ENCODE measurements at places on chromosomes 2 and 18.

GRCh38 chr2:96870626-96871255 is 861 bp upstream of the SEMA4C start:
- no peak for DNase-seq

- DNase-seq = peak; percentile 87
Observed at GRCh38 chr2:41930807-41931566, 116.8 kb upstream of the PKDCC start.

DNA sequence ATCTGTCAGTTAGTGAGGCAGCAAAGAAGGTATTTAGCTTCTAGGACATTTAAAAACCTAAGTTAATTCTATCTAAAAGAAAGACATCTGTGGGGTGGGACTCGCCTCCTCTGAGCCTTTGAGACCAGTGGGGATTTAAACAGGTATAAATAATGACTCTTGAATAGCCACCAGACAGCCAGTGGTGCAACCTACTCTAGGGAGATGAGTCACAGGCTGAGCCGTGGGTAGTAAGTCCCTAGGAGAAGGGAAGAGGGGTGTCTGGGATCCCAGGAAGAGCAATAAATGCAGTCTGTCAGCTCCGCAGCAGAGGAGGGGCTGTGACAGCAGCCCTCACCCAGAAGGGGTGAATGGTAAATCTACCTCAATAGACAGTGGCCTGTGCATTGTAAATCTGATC is 43.1 kb upstream of the GALNT3 start:
- peak; percentile 48 for DNase-seq

DNA sequence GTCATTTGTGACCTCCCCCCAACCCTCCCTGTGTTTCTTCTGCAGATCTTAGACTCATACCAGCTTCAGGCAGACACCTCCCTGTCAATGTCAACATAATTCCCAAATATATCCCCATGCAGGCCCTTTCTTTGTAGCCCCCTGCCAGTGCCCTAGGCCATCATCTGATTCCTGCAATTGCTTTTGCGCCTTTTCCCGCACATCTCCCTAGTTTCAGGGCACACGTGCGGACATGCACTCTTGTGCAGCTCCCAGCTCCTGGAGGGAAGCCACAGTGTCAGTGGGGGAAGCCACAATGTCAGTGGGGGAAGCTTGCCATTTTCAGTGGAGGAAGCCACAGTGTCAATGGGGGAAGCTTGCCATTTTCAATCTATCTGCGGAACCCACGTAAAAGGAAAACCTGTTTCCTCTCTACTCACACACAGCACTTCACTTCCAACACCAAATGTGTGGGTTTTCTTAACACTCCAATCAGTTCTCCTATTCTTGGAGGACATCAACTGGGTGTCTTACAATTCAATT is 256.4 kb downstream of the ACKR3 start:
- no peak for DNase-seq

- DNase-seq = no peak
Observed at GRCh38 chr2:223487214-223487846, 114.8 kb downstream of the SCG2 start.

DNA sequence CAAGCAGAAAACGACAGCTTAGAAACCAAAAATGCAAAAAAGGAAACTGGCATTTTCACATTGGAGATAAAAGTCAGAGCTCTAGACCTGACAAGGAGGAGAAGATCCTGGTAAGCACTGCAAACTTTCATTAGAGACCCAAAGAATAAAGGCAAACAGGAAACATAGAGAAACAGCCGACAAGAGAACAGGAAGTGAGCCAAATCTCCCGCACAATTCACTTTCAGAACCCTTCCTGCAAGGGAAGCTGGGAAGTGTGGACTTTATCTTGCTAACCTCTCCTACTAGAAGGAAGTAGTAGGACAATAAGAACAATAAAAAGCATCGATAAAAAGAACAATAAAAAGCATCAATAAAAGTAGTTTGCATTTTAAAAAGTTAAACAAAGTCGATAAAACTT is 417.8 kb upstream of the SPHKAP start:
- no peak for DNase-seq

DNA sequence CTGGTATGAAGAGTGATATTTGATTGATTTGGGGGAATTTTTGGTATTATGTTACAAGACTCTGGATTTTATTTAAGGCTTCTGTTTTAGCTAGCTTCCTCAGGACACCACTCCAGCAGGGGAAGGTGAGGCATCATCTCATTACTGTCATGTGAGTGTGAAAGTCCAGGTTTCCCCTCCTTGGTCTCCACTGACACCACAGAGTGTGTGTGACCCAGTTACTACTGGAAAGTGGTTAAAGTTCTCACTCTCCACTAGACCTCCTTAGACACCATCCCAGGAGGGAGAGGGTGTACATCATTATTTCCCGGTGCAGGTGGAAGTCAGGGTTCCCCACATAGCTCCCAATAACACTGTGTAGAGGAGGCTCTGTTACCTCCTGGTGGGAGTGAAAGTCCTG is 35.8 kb upstream of the EPG5 start:
- DNase-seq = no peak

DNA sequence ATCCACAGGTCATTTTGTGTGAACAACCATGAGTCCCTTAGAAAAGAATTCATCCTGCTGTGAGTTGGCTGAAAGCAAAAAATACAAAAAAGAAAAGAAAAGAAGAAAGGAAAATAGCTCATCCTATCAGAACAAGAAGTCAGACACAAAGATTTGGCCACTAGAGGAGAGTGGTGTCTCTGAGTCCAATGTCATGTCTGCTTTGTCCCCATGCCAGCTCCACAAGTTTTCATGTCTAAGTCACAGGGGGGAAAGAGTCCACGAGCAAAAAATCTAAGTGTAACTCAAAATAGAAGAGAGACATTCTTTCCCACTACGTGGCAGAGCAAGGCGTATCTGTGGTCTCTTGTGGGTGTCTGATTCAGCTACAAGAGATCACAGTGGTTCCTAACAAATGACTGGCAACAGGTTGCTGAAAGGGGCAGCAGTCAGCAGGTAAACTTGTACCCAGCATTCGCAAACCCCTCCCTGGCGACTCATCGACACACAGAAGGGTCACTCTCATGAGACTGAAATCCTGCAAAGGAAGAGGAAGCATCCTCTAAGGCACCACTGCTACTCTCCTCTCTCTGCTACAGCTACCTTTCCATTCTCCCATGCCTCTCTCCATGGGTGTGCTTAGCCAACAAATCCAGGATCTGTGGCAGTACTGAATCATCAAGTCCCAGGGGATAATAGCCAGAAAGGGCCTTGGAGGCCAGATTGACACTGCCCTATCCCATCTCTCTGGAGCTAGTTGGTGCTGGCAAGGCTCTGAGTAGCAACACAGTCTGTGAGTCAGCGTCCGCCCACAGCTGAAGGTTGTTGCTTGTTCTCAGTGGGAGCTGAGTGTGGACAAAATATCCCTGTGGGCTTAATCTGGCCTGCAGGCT is 123.0 kb upstream of the SLC39A10 start:
- DNase-seq = peak; percentile 84

Measured in mammary epithelial cell (primary cell).